ENCODE measurements at places on chromosomes 1 and 21. TPM values are rescaled to one million over a fixed set of nuclear protein-coding genes. Genes with fewer than 3 reads are reported as not detected.

SLC44A5 gene
- total RNA-seq: not detected

GBP2 gene
- 5.4 TPM for total RNA-seq

IL12RB2 gene
- not detected for total RNA-seq

FCGR2B gene
- total RNA-seq: not detected

NEGR1 gene
- total RNA-seq: 15.7 TPM

LRRC8B gene
- total RNA-seq: 0.63 TPM

DPYD gene
- 70.7 TPM for total RNA-seq
